ENCODE measurements at places on chromosomes 16 and 17. TPM values are rescaled to one million over a fixed set of nuclear protein-coding genes. Genes with fewer than 3 reads are reported as not detected.

Gene NPW
- 1.7 TPM for polyA plus RNA-seq

Gene DLX4
- 2.2 TPM for polyA plus RNA-seq

Gene MT1G
- polyA plus RNA-seq = 6.6 TPM

Gene KRT12
- polyA plus RNA-seq = not detected

GRCh38 chr16:64410306-64410705, 711.6 kb downstream of the CDH11 start:
- DNase-seq = no peak

DNA sequence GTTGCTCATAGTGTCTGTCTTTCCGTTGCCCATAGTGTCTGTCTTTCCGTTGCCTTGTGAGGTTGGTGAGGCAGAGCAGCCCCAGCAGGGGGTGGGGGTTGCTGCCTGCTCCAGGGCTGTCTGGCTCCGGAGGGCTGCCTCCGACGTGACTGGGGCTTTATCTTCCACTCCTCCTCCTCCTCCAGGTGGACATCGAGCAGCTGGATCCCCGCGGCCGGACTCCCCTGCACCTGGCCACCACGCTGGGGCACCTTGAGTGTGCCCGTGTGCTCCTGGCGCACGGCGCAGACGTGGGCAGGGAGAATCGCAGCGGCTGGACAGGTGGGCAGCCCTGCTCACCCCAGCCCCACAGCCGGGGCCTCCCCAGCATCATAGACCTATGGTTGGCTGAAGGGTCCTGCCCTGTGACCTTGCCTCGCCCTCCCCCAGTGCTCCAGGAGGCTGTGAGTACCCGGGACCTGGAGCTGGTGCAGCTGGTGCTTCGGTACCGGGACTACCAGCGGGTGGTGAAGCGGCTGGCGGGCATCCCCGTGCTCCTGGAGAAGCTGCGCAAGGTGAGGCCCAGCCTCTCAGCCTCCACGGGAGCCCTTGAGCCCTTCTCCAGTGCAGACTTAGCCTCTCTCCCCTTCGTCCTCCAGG, 14.7 kb downstream of the ANKRD13B start:
- peak; percentile 74 for DNase-seq
